ENCODE measurements at places on chromosomes 5 and 9.
A peak's percentile ranks its signal among the peaks of the same experiment; 100 is the strongest.

GRCh38 chr5:68215208-68215897, at the start of gene PIK3R1:
Gene PIK3R1 (plus strand): TSS chr5:68215756. CDS start chr5:68226676, 10,920 bp downstream.
- peak; percentile 90 for DNase-seq

GRCh38 chr5:13921578-13921977, 22.9 kb downstream of the DNAH5 start:
- no peak for DNase-seq

DNA sequence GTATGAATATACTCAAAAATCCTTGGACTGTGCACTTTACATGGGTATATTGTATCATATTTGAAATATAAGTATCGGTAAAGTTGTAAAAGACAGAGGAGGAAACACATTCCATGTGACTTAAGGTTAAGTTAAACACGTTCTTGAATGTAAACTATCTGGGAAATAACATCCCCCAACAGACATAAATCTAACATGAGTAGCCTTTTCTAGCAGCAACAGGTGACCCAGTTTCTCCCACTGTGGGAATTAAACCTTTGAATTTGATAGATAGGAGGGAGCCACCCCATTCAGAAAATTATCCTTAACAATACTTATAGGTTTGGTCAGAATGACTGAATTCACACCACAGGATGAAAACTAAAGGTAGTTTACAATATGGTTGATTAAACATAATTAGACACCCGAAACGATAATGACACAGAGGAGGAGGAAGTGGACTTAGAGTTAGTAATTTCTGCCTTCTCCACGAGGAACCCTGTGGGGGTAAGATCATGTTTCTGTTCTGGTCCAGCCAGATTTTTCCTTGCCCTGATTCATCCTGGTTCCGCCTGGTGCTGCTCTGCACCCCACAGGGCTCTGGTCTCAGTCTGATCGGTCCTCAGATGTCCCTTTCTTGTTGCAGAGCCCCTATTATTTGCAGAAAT, 84.6 kb upstream of the DNAH5 start:
- no peak for DNase-seq

DNA sequence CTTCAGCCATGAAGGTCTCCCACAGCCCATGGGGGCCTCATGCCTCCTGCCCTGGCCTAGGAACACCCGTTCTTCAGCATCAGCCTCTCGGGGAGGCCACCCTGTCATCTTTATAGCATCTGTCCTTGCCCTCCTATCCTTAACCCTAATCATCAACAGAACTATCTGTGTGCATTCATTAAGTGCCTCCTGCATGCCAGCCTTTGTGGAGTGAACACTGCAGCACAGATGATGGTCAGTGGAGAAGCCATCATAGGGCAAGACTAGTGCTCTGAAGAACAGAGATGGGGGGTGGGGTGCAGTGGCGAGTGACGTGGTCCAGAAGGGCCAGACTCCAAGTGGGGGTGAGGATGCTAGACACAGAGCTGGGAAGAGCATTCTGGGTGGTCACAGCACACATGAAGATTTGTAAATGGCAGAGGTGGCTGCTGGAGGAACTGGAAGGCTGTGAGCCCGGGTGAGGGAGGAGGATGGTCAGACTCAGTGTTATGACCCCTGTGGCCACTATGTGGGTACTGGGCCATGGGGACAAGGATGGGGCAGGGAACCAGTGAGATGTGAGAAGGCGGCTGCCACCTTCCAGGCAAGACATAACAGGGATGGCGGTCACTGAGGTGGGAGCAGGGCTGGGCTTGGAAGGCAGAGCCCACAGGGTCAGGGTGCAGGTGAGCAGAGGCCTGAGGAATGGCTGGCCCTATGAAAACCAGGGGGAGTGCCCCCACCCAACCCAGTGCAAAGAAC, 3.6 kb upstream of the CARD19 start:
- no peak for DNase-seq

DNA sequence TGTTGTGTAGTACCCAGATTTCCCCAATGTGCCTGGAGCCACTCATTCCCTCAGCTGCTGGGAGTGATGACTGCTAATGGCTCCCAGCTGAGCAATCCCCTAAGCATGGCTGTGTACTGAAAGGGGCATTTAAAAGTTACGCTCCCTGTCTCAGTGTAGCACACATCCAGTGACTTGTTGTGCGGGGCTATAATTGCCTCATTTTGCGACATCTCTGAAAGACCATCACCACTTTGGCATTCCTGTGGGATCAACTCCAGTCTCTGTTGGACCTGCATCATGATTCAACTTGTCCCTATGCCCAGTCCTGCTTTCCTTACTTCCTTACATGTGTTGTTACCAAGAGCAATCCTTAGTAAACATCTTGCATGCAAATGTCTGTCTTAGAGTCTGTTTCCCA, 201.2 kb upstream of the MPDZ start:
- DNase-seq: no peak

DNA sequence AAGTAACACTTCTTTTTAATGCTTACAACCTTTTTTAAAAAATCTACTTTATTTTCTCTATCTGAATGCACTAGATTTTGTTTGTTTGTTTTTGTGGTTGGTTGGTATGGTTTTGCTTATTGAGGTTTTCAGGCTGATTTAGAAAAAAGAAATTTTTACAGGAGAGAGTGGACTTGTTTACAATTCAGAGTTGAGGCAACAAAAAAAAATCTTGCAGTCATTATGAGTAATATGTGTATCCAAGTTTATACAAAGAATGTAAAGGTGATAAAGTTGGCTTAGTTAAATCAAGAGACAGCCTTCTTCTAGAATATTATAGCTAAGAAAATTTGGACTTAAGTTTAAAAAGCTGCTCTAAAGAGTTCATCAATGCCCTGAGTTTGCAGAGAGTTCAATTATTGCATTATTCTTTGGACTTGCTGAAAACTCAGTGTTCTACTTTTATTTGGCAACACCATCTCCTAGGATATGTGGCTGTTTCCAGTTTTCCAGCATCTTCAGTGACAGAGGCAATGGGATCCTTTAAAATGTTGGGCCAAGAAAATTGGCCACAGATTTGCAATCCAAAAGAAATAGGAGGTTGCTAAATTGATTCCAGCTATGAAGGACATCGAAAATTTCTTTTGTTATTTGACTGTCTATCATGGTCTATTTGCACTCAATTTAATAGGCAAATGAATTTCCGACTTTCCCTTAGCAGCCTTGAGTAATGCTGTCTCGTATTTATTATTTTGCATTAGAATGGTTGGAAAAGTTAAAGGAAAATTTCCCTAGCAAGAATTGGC, 10.7 kb downstream of the STK32A start:
- DNase-seq: no peak

DNA sequence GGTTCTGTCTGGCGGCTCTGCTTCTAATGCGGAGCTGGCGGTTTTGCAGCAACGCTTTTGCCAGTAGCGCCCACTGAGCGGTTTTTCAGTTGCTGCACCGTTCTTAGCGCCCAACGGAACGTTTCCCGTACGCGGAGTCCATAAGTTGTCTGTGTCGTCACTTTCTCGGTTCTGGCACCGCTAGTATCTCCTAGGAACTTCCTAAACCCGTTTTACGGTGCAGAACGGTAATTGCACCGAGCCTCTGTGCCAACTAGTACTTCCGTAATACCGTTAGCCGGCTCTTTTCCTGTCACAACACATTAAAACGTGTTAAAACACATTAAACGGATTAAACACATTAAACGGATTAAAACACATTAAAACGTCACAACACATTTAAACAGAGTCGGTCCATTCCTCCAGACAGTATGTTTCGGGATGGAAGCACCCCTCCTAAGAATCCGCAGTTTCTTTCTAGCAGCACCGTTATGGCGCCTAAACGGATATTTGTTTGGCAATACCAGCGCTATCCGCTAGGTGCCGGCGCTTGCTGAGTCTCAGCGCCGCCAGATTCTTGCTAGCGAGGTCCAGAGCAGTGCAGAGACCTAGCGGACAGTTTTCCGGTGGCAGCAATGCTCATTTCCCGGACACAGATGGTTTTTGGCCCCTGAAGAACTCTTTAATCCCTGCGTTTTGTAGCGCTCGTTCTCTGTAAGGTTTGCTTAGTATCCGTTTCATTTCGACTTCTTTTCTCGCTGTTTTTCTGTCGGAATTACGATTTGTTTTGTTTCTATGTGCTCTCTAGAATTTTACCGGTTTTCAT, 45.4 kb downstream of the ANXA2R start:
- peak; percentile 22 for DNase-seq

- DNase-seq: no peak
These were observed 5.9 kb downstream of the C9orf153 start for GRCh38 chr9:86253577-86253976.

- no peak for DNase-seq
These were observed 117.4 kb downstream of the PRKACG start for GRCh38 chr9:68896486-68896885.

DNA sequence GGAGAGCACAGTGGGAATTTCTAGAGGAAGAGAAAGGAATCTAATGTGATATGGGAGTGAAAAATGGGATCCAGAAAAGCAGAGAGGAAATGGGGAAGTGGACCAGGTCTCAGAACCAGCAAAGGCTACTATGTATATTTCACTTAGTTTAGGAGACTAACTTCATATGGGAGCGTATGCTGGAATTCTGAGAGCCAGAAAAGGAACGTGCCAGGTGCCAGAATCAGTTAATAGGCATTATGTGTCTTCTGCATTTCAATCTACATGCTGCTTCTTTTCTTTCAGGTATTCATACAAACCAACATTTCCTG, 28.5 kb upstream of the IFNA14 start:
- no peak for DNase-seq

DNA sequence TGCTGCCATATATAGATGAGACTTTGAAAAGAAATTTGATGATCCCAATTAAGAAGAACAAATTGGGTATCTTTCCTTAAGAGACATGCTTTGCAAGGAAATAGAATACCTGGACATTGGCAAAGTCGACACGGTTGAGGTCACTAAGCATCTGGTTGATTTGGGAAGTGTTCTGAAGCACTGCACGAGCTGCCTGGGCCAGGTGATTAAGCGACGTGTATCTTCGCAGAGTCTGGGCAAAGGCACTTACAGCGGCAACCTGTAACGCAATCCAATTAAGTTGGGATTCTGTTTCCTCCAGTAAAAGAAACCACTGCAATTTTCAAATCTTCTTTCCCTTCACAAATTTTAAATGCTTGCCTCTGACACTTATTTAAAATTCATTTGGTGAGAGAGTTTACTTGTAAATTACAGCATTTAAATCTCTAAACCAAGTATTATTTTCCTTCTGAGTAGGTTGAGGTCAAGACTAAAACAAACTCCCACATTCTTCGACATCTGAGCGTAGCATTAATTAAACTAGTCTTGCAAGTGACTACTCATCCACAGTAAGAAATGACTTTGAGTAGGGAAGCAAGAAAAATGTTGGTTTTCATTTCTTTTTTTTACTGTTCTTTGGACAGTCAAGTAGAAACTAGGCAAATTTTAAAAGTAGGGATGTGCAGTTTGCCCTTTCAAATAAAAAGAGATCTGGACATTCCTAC, 262.8 kb downstream of the RFX3 start:
- DNase-seq: no peak

- DNase-seq: peak; percentile 12
These were observed 28.0 kb upstream of the DMRT3 start for GRCh38 chr9:948497-948896.

All from NCI-H510A treated with DMSO at 0.1 percent for 48 hours (cell line).